ENCODE measurements at places on chromosomes 2 and 18.

GRCh38 chr2:196592911-196593881 is 46.3 kb upstream of the CCDC150 start:
- DNase-seq, result no peak

- DNase-seq, result no peak
Observed at GRCh38 chr2:229370509-229370908, 99.4 kb upstream of the PID1 start.

DNA sequence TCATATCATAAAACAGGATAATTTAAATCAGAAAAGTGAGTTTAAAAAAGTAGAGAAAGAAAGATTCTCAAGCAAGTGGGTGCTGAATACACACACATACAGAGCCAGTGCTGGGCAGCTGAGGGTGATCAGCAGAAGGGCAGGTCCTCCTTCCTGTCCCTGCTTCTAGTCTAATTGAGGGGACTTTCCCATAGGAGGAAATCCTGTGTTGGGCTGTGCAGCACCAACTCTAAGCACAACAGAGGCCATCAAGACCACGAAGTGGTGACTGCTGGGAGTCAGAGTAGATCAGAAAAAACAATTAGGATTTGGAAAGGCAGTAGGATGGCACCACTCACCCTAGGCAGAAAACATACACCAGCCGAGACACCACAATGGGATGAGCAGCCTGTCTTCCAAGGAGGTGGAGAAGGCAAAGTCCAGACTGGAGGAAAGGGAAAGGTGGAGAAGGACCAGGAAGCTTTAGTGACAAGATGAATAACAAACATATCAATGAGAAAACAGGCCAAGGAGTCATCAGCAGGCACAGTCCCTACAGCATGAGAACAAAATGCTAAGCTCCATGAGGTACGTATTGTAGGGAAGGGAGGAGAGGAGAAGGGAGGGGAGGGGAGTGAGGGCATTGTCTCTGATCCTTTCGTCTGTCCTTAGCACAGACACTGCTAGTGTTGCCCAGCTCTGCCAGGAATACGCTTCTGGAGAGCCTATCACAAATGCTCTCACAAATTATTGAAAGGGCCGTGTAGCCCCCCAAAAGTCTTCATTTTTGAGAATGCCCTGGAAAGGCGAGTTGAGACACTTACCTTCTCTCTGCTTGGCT is 16.7 kb upstream of the MSGN1 start:
- DNase-seq, result no peak

- DNase-seq, result no peak
Observed at GRCh38 chr18:49731421-49731841, 81.9 kb downstream of the ACAA2 start.

DNA sequence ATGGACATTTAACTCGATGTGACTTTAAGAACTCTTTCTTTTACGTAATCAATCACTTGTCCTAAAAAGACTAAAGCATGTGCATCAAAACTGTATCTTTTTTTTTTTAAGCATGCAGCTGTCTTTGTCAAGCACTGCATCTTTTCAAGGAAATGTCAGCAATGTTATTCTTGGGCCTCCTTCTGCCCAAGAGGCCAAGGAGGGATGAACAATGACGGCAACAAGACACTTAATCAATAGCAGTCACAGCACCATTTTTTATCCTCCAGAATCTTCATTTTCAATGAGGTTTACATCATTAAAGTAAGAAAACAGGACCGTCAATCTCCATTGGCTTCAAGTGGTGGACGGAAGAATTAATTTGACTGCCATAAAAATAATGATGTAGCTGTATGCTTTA is 253.8 kb downstream of the AFF3 start:
- DNase-seq, result no peak

DNA sequence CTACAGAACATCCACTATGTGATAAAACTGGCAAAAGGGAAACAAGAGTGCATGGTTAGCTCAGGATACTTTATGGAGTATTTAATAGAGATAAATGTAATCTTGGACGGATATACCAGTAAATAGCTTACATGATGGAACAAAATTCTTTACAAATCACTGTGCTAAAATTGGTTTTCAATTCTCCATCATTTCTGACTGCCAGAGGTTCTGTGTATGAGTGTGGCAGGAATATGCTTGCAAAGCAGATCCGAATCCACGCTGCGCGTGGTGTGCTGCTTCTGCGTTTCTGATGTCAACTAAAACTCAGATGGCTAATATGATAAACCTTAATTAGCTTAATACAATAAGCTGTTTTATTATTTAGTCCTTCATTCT is 2.1 kb downstream of the ZNF532 start:
- DNase-seq, result no peak

DNA sequence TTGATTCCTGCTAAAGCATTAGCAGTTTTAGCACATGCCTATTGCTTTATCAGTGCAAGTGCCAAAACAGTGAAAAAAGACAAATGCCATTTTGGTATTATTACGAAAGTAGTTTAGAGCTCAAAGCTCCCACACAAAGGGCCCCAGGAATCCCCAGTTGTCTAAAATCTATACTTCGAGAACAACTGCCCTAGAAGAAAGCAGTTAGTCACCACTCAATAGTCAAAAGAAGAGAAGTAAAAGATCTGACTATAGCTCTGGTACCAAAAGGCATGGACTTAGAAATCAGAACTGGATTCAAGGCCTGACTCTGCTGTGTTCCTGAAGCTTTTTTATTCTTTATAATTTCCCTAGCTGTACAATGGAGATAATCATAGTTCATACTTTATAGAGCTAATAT is 21.8 kb downstream of the SCN3A start:
- DNase-seq, result no peak

DNA sequence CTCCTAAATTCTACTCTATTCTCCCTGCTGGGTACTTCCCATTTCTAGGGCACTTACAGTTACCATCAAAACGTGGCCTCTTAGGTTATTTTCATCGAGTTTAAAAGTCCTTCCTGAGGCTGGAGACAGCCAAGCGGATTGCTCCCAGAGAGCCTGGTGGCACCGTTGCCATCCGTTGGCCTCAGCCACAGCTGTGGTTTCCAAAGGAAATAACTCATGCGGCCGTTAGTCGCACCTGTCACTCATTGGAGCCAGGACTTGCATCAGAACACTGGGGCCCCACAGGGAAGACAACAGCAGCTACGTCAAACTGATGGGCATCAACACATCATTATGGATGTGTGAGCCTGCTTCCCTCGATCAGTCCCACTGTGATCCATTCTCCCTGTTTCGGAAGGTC is 453.4 kb downstream of the BCL11A start:
- DNase-seq, result no peak

GRCh38 chr2:118061135-118061955 is 26.9 kb upstream of the INSIG2 start:
- no peak for DNase-seq

DNA sequence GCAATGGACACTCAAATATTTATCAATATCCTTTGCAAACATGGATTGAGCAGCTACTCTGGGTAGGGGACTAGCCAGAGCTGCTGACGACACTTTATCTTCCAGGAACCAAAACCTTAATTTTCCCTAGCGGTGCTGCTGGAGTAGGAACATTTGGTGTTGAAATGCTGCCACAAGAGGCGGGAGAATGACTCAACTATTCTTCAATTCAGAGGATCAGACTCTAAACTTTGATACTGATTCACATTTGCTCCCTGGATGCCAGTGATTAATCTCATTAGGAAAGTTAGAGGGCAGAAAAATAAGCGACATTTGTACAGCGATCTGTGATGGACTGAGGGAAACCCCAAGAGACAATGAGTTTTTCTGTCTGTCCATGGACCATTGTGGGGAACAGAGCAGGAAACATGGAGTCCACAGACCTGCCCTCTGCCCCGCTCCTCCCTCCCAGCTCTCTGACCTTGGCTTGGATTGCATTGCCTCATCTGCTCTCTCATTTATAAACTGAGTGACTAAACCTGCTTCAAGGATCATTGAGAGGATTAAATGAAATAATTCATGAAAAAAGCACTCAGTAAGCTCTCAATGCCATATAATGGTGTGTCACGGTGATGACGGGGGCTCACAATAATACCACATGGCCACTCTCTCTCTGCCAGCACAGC is 12.6 kb upstream of the EPB41L3 start:
- no peak for DNase-seq

DNA sequence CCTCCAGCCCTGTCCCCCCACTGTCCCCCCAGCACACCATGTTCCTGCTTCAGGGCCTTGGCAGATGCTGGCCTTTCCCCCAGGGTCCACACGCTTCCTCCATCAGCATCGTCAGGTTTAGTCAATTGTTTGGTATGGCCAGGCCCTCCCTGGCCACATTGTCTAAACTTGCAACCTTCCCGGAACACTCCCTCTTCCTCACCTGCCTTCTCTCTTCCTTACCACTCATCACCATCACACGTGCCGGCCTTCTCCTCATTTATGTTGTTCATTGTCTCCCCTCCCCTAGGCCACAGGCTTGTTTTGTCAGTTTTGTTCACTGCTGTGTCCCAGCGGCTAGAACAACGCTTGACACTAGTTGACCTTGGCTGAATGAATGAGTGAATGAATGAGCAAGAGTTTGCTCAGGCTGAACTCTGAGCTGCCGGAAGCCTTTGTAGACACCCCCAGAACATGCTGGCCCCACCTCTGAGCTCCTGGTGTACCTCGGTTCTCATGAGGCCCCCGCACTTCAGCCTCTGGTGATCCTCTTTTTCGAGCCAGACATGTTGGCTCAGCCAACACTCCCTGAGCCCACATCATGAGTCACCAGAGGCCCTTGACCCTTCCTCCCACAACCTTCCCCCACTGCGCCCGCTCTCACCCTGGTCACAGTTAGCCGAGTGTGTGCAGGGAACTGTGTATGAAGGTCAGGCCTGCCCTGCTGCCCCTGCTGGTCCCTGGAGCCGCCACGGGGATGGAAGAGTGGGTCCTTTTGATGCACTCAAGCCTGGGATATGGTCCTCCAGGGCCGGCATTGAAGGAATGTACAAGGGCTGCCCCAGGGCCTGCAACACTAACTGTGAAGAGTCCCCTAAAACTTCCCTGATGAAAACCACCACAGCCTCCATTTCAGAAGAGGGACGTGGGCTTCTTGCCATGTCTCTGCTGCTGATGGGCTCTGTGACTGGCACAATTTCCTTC is 57.5 kb downstream of the HS1BP3 start:
- no peak for DNase-seq

GRCh38 chr2:73177645-73178255 is 24.6 kb upstream of the NOTO start:
- no peak for DNase-seq

DNA sequence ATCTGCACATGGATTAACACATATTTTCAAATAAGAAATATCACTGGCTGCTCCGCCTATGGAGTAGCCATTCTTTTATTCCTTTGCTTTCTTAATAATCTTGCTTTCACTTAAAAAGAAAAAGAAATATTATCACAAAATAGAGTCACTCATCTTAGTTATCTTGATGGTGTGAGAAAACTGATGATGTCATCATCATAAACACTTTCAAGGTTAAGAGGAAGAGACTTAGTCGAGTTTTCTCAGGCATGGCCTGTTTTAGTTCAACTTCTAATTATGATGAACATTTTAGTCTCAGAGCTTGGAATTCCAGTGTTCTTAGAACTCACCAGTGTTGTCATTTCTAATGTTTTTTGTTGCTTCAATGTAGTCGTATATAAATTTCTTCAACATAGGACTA is 506.1 kb downstream of the PTPRM start:
- no peak for DNase-seq

DNA sequence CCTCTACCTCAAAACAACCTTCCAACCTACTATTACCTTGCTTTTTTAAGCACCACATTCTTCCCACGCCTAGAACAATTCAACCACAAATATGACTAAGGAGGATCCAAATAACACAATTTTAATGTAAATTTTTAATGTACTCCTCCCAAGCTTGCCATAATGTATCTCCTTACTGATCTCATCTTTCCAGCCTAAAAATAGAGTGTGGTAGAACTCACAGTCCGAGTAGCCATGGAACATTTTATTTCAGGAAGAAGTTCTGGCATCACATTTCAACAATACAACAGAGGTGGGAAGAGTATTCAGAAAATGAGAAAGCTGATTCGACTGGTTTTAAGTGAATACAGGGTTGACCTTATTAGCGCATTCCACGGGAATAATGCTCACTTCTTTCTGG is 15.4 kb downstream of the FEZ2 start:
- DNase-seq, result no peak

GRCh38 chr2:25933622-25934021 is 48.7 kb downstream of the KIF3C start:
- no peak for DNase-seq

DNA sequence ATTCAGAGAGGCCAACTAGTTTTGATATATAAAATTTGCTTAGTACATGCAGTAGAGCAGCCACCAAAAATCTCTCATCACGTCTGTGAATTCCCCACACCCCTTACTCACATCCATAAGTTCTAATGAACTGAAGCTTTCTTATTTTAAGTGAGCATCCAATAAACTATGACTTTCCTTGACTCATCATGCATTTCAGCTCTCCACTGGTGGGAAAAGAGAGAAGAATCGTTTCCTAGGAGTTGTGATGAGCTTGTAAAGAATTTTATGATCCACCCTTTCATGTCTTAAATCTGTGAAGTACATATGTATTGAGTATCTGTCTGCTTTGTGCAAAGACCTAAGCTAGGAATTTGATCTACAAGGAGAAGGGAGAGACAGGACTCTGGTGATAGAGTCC is 428.6 kb downstream of the SETBP1 start:
- DNase-seq, result no peak

GRCh38 chr2:224816816-224817215 is 100.7 kb upstream of the CCDC195 start:
- DNase-seq, result no peak

GRCh38 chr2:207332480-207333212 is 166.9 kb upstream of the KLF7 start:
- no peak for DNase-seq

DNA sequence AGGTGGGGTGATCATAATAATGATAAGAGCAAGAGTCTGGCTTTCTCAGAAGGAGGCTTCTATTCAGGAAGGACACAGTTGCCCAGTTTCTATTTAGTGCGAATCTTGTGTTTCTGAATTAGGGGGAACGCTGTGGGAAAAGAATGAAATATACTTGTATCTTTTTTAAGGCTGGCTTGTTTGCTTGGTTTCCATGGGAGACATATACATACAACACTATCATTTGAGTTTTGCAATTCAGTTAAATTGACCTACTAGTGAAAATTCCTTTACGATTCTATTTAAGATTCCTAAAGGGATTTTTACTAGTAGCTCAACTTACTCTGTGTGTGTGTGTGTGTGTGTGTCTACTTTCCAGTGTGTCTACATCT is 24.7 kb upstream of the ANKRD62 start:
- no peak for DNase-seq

GRCh38 chr2:26623541-26624495 is 17.3 kb downstream of the CIB4 start:
- DNase-seq, result no peak

DNA sequence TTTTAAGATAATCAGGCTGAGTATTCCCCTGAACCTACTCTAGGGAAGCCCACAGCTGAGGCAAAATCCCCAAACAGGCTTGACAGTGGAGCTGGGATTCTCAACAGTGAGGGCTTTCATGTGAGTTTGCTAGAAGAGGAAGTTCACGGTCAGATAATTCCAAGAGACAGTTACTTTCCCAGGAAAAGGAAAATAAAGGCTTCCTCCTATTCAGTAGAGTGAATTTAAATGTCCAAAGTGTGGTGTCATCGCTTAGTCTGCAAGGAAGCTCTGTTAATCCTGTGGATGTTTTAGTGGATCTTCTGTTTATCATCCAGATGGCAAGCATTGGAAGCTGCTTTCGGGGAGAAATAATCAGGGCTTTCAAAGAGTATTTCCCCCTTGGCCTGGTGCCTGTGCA is 119.8 kb downstream of the RPIA start:
- DNase-seq, result no peak
